HS-27A (cell line): ENCODE measurements at places on chromosomes 7 and 10.

- DNase-seq: no peak
Observed at GRCh38 chr7:40885503-40885902, 750.7 kb downstream of the SUGCT start.

GRCh38 chr10:73953665-73954064 is 42.7 kb downstream of the PLAU start:
- no peak for DNase-seq

GRCh38 chr7:151570366-151570915 is 50.7 kb upstream of the RHEB start:
- no peak for DNase-seq

DNA sequence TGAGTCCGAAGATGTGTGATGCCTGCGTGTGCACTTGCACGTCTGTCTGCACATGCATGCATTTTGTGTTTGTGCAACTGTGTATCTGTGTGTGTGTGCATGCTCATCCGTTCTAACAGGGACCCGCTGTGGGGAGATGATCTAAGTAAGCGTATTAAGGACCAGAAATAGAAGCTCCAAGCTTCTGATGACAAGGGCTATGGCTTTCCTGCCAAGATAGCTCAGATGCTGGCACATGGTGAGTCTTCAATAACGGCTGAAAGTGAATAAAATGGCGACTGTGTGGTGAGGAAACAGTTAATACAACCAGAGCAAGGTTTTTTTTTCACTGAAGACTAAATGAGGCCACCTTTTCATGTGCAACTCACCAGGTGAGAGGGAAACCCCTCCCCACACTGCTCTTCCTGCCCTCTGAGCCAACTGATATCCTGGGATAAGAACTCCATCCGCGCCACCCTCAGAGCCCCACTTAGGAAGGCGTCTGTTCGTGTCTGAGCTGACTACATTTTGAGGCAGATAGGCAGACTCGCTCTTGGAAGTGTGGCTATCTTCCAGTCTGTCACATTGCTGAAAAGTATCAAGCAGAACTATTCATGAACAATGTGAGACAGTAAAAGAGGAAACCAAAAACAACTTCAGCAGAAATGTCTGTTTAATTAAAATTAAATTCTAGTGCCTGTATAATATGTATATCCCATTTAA is 47.4 kb upstream of the TCERG1L start:
- DNase-seq: no peak

DNA sequence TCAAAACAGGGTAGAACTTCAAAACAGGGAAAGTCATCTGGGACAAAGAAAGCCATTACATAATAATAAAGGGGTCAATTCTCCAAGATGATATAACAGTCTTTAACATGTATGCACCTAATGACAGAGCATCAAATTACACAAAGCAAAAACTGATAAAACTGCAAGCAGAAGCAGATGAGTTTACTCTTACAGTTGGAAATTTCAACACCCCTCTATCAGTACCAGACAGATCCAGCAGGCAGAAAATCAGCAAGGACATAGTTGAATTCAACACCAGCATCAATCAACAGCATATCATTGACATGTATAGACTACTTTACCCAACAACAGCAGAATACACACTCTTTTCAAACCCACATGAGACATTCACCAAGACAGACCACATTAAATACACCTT is 233.0 kb upstream of the NEBL start:
- no peak for DNase-seq

DNA sequence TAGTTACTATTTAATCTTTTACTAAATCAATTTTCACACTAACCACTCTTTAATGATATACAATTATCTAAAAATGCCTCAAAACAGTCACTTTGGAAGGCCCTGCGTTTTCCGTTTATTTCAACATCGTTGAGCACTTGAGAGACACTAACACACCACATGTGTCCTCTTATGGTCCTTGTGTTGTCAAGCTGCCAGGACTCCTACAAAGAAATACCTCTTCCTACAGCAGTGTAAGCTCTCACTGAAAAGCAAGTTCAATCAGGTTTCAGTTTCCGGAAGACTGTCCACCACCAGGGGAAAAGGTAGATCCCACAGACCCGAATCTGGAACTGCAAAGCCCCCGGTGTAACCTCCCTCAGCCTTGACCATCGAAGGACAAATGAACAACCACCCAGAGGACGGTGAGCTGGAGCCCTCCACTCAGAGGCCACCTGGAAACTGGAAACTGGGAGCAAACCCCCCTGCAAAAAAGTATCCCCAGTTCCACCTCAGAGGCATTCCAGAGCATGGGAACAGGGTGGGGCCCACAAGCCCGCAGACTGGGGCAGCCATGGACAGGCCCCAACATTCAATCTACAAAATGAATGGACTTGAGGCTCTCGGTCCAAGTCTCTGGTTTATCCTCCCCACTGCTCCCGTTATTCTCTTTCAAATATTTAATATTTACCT is 37.6 kb downstream of the KCNH2 start:
- DNase-seq: no peak

GRCh38 chr10:110059925-110060324 is 52.1 kb downstream of the ADD3 start:
- DNase-seq: no peak

DNA sequence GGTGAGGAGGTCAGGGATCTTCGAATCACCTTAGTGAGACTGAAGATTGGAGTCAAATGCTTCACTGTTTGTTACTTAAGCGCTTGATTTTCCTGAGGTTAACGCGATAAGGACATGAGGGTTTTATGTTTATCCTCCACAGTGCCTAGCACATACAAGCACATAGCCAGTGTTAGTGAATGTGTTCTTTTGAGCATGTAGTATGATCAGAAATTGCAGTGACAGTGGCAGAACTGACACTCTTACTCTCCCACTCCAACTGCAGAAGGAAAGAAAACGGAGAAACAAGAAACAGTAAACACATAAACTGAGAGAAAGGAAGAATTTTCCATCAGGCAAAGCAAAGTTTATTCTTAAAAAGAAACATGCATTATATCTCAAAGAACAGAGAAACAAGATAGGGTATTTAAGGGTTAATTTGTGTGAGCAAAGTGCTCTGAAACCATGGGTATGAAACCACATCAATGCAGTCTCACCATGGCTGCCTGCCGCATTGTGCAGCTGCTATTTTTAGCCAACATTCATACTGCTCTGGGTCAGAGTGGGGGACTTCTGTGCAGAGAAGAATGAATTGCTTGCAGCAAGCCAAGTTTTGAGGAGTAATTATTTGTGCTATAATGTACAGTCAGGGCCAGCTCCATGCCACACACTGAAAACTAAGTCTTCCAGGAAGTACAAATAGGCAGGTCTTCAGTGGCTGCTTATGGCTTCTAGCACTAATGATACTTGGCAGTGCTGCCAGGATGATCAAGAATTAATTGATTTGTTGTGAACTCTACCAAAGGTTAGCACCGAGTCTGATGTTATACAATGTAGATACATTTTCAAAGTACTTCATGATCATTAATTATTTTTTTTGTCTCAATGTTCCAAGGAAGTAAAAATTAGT is 152.0 kb downstream of the MACC1 start:
- no peak for DNase-seq

DNA sequence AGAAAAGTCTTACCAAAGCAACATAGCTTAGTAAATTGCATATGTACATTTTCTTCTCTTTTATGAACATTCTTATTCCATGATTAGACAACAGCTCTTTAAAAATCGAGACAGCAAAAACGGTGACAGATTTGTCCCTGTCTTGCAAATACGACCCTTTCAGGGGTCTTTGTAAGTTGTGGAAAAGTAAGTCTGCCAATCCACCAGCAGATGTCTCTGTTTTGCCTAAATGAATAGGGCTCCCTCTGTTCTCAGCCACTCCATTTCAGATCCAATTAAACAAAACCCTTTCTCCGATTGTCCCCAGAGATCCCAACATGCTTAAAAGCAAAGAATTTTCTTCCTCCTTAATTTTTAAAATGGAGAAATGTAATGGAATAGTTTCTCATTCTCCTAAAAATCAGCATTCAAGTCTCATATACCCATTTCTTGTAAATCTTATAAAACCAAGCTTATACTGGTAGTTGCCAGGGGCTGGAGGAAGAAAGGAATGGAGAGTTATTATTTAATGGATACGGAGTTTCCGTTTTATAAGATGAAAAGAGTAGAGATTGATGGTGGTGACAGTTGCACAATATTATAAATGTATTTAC is 61.0 kb upstream of the NFE2L3 start:
- DNase-seq: no peak

GRCh38 chr10:84097787-84098353 is 41.4 kb upstream of the GHITM start:
- DNase-seq: no peak

GRCh38 chr7:5630670-5631069 is 150.8 kb downstream of the RNF216 start:
- DNase-seq: no peak

DNA sequence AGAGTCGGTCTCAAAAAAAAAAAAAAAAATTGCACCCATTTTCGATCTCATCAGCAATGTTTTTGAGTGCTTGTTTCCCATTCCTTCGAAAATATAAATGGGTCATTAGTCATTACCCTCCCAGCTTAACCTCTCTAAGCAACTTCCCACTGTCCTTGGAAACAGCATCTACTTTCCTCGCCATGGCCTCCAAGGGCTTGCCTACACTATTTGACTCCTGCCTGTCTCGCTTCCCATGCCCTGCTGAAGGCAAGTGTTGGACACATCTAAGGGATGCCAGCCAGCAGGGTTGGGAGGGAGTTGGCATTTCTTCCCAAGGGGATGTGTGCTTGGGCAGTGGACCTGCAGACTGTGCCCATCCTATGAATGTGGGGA is 12.7 kb upstream of the RHBDD2 start:
- DNase-seq: no peak

DNA sequence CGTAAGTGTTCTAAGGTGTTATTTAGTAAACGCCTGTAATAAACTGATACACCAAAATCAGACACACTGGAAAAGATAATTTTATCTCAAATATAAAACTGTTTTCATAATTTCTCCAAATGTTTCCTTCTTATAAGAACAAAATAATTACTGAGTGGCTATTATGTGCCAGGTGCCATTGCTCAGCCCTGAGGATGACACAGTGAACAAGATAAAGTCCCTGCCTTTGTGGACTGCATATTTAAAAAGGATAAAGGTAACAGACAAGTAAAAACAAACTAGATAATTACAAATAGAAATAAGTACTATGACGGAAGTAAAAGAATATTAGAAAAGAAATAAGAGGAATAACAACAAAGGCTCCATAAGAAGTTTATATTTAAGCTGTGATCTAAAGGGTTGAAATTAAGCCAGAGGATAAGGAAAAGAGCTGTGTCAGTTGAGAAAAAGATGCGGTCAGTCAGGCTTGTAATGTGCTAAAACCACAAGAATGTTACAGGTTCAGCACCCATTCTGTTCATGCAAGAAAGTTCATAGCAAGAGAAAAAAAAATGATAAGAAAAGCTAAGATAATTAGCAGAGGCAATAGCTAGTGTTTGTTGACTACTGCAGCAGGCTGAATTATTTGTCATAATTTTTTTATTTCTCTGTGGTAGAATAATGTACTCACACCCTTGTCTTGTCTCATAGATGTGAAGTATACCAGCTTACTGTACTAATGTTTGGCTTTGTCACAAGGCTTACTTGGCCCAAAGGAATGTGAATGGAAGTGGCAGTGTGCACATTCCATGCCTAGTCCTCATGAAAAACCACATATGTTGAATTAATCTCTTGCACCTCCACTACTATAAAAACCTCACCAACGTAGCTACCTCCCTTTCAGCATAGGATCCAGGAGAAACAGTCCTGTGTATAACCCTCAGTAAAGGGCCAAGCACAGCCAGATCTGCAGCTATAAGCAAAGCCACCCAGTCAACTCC is 75.1 kb downstream of the CRPPA start:
- peak; percentile 76 for DNase-seq

DNA sequence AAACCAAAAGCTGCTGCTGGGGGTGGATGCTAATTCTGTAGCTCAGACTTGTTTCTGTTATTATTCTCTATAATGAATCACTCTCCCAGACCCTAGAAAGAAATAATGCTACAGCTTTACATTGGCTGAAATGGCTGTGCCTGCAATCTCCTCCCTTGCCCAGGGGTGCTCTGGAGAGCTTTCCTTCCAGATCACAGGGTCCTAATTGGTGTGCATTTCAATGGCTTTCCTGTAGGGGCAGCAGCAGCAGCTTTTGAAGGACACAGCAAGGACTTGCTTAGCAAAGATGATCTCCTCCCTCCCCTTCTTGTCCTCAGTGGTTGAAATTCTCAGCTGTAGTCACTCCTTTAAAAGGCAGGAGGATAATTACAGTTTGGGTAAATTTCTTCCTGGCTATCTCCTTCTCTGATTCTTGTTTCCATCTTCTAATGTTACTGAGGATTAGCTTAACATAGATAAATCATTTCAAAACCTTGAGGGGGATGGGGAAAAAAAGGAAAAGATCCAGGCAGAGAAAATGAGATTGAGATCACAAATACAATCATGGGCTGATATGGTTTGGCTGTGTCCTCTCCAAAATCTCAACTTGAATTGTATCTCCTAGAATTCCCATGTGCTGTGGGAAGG is 120.2 kb upstream of the CTTNBP2 start:
- DNase-seq: no peak

GRCh38 chr10:107152087-107152486 is 12.4 kb downstream of the SORCS1 start:
- DNase-seq: no peak

GRCh38 chr7:44376429-44377133 is 51.2 kb upstream of the CAMK2B start:
- DNase-seq: no peak

GRCh38 chr7:31444196-31444595 is 69.7 kb upstream of the ITPRID1 start:
- DNase-seq: no peak

DNA sequence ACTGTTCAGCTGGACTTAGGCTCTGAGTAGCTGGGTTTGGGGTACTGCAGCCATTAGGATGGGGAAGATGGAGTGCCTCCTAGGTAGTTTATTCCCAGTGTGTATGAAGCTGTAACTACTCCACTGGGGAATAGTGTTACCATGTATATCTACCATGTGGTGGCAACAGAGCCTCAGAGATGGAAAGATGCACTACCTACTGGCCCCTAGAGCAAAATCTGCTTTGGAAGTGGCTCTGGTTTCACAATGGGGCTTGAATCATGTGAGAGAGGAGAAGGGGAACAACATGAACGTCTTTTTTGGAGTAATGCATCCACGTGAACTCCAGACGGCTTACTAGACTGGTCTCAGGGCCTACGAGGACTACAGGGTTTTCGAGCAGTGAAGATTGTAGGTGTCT is 167.3 kb downstream of the CALCR start:
- DNase-seq: no peak

- no peak for DNase-seq
Observed at GRCh38 chr7:129014501-129015101, 40.3 kb downstream of the TNPO3 start.

DNA sequence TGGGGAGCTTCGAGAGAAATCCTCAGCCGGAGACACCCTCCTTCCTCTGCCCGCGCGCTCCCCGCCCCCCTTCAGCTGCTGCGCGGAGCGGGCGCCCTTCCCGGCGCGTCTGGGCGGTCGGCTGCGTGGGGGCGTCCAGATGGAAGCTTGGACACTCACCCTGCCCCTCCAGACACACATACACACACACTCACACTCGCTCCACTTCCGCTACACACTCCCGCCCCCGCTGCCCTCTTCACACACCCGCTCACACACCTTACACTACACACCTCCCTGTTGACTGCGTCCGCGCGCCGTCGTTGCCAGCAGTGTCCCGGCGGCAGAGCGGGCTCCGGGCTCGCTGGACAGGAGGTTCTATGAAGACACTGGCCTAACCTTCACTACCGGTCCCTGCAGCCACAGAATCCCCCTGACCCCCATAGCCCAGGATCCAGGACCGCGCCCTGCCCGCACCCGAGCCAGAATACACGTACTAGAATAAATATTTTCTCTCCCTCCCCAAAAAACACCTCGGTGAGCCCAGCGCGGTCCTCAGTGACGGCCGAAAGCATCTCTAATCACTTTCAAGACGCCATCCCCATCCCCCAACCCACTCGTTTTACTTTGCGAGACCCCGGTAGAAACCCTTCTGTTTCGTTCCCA is 1.1 kb upstream of the EGR2 start:
- no peak for DNase-seq
